ENCODE measurements at places on chromosomes 5 and 9. TPM values are rescaled to one million over a fixed set of nuclear protein-coding genes. Genes with fewer than 3 reads are reported as not detected.
A peak's percentile ranks its signal among the peaks of the same experiment; 100 is the strongest.

The BTNL9 gene
- polyA plus RNA-seq: 4.5 TPM

The SPATA6L gene
- polyA plus RNA-seq: 8.5 TPM

DNA sequence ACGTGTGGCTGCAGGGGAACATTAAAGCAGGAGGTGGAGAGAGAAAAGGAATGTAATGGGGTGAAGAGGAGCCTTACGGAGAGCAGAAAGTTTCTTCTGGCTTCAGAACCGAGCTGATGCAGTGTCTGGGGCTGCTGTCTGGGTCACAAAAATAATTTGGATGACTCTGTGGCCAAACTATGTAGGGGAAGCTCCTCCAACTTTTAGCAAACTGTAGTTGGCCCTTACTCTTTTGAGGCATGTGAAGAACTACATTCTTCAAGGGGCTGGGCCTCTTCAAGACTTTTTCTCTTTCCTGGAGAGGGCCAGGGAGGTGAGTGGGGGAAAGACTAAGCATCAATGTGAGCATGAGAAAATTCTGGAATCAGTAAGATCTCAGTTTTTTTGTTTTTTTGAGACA is 31.9 kb upstream of the SPARC start:
- H3K36me3 ChIP-seq: no peaks in the 10 kb centered on the region
- no peaks in the 10 kb centered on the region for H3K27me3 ChIP-seq
- no peak overlapping the region for H3K4me3 ChIP-seq
- H3K4me1 ChIP-seq: no peaks in the 10 kb centered on the region
- no peak overlapping the region for H3K27ac ChIP-seq

DNA sequence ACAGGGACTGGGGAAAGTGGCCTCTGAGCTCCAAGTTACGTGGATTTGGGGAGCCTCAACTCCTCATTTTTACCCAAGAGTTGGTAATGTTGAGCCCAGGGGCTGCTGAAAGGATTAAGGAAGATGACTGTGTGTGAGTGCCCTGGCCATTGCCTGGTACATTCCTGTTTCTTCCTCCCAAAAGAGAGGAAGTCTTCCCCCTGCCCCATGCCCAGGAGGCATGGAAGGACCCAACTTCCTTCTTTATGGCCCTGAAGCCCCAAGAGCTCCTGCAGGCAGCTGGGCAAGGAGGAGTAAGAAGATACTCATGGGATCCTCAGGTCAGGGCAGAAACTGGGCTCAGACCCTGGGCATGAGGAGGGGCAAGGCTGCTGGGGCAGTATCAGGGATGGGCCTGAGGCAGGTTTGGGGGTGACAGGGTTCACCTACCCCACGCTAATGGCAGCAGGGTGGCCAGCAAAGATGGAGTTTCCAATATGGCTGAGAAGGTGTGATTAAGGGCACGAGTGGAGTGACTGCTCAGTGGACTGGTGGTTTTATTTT is 118.3 kb upstream of the MVB12B start:
- H3K27me3 ChIP-seq: peaks cover 7% of the 10 kb centered on the region
- no peaks in the 10 kb centered on the region for H3K4me1 ChIP-seq
- no peaks in the 10 kb centered on the region for H3K36me3 ChIP-seq

The GDNF gene
- polyA plus RNA-seq: 0.46 TPM

GRCh38 chr5:133432956-133433532 is 179.3 kb downstream of the FSTL4 start:
- H3K27ac ChIP-seq: no peak overlapping the region
- H3K27me3 ChIP-seq: no peaks in the 10 kb centered on the region
- no peaks in the 10 kb centered on the region for H3K4me1 ChIP-seq
- H3K4me3 ChIP-seq: no peak overlapping the region

DNA sequence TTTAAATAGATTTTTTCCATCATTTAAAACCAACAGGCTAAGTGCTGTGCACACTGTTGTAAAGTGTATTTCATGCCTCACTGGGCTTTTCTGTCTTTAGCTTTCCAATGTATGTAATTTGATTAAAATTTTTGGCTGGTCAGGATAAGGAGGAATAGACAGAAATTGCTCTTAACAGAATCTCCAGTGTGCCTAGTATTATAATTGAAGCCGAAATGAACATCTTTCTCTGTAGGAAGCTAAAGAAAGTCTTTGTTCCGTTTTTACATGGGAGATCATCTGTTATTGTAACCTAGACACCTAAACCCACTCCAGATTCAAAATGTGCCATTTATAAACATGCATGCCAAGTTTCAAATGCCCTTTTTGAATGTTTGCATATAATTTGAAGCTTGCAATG is 54.5 kb upstream of the SMIM15 start:
- H3K36me3 ChIP-seq: no peaks in the 10 kb centered on the region
- H3K27me3 ChIP-seq: no peaks in the 10 kb centered on the region
- no peak for DNase-seq
- no peak overlapping the region for H3K27ac ChIP-seq

DNA sequence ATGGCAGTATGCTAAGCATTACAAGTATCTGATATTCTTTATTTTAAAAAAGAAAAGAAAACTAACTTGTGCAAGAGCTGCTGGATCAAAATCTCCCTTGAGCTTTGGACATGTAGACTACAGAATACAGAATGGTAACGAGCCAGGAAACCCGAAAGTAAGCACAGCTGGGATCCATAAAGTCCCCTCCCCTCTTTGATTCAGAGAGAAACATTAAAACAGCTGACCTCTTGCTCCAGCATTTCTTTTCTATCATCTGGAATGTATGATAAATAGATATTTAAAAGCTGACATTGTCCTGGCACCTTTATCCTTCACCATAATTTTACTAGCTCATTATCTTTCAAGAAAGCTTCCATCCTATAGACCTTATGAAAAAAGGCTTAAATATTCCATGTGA is 28.2 kb upstream of the LPAR1 start:
- no peaks in the 10 kb centered on the region for H3K36me3 ChIP-seq
- peak; percentile 5 for DNase-seq
- no peak overlapping the region for H3K27ac ChIP-seq
- H3K4me3 ChIP-seq: no peak overlapping the region
- H3K27me3 ChIP-seq: no peaks in the 10 kb centered on the region
- no peaks in the 10 kb centered on the region for H3K4me1 ChIP-seq

The SUSD3 gene
- polyA plus RNA-seq: not detected

GRCh38 chr5:136776022-136776927 is 410.9 kb upstream of the TRPC7 start:
- no peak overlapping the region for H3K4me3 ChIP-seq
- H3K27me3 ChIP-seq: no peaks in the 10 kb centered on the region
- no peak overlapping the region for H3K27ac ChIP-seq
- DNase-seq: no peak

GRCh38 chr5:171888051-171888481 is 102.4 kb downstream of the SMIM23 start:
- peaks cover 5% of the 10 kb centered on the region for H3K36me3 ChIP-seq
- no peak for DNase-seq
- H3K27ac ChIP-seq: no peak overlapping the region
- H3K4me3 ChIP-seq: no peak overlapping the region
- H3K4me1 ChIP-seq: no peaks in the 10 kb centered on the region

- peaks cover 39% of the 10 kb centered on the region for H3K36me3 ChIP-seq
- peaks cover 4% of the 10 kb centered on the region for H3K4me1 ChIP-seq
- H3K27ac ChIP-seq: peak overlapping the region; percentile 98
- DNase-seq: peak; percentile 85
- H3K4me3 ChIP-seq: no peak overlapping the region
- H3K27me3 ChIP-seq: no peaks in the 10 kb centered on the region
These were observed 1.8 kb downstream of the AQP3 start for GRCh38 chr9:33445389-33446239.

- no peaks in the 10 kb centered on the region for H3K27me3 ChIP-seq
- H3K36me3 ChIP-seq: no peaks in the 10 kb centered on the region
- H3K4me1 ChIP-seq: no peaks in the 10 kb centered on the region
- H3K4me3 ChIP-seq: no peak overlapping the region
- H3K27ac ChIP-seq: no peak overlapping the region
These were observed 124.2 kb upstream of the MAST4 start for GRCh38 chr5:66472010-66472409.

DNA sequence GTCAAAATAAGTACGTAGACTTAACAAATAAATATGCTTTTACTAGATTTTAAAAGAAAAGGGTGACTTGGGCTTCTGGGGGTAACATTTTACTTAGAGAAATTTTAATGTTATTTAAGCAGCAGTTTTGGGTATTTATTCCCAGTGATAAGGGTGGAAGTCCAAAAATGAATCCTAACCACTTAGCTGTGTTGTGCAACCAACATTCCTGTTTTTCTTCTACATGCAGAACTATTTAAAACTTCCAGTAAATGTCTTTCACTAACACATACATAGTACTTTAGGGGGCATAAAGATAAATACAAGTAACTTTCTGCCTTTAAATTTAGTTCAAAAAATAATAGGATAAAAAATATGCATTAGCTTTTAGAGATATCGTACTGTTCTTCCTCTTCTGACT is 436.7 kb downstream of the CTNND2 start:
- no peak for DNase-seq
- no peak overlapping the region for H3K27ac ChIP-seq
- H3K4me3 ChIP-seq: no peak overlapping the region
- H3K4me1 ChIP-seq: no peaks in the 10 kb centered on the region
- no peaks in the 10 kb centered on the region for H3K36me3 ChIP-seq

GRCh38 chr9:105168870-105169319 is 75.6 kb upstream of the SLC44A1 start:
- H3K4me1 ChIP-seq: no peaks in the 10 kb centered on the region
- DNase-seq: no peak
- H3K27ac ChIP-seq: no peak overlapping the region

DNA sequence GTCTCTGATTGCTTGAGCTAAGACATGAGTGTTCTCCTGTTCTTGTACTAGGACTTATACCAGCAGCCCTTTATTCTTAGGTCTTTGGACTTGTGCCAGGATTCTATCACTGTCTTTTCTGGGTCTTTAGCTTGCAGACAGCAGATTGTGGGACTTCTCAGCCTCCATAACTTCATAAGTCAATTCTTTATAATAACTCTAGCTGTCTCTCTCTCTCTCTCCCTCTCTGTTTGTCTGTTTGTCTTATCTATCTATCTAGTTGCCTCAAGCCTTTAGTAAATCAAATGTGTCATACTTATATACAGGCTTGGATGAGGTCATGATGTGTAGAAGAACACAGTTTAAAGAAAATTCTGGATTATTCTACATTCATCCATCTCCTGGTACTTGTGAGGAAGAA is 11.5 kb upstream of the ANKRD55 start:
- no peaks in the 10 kb centered on the region for H3K36me3 ChIP-seq
- H3K27ac ChIP-seq: no peak overlapping the region
- no peaks in the 10 kb centered on the region for H3K4me1 ChIP-seq
- no peak overlapping the region for H3K4me3 ChIP-seq
- H3K27me3 ChIP-seq: no peaks in the 10 kb centered on the region
- no peak for DNase-seq

The NIM1K gene
- 0.12 TPM for polyA plus RNA-seq

DNA sequence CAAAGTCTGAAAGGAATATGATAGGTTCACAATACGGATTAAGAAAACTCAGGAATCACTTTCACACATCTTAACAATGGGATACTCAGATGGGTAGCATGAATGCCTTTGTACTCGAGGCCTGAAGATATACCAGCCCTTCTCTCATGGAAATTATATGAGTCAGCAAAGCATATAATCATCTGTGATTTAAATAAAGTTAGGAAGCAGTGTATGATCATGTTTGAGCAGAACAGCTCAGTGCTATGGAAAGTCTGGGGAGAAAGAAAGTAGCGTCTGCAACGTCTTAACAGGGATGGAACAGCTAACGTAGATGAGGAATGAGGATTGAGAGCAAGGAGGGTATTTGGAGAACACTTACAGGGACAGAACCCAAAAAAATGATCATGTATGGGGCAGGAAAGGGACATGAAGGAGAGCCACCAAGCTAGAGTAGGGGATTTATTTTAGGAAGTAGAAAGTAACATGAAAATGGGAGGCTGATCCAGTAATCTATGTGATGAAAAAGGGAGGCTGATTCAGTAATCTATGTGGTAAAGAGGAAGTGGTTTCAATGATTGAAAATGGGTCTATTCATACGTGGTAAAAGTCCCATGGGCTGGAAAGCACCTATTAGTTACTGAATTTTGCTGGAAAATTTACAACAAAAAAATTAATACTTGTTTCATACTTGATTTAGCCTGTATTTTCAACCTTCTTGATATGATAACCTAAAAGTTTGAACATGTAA is 85.9 kb downstream of the GNA14 start:
- no peak for DNase-seq
- no peak overlapping the region for H3K4me3 ChIP-seq

The C9 gene
- polyA plus RNA-seq: not detected

DNA sequence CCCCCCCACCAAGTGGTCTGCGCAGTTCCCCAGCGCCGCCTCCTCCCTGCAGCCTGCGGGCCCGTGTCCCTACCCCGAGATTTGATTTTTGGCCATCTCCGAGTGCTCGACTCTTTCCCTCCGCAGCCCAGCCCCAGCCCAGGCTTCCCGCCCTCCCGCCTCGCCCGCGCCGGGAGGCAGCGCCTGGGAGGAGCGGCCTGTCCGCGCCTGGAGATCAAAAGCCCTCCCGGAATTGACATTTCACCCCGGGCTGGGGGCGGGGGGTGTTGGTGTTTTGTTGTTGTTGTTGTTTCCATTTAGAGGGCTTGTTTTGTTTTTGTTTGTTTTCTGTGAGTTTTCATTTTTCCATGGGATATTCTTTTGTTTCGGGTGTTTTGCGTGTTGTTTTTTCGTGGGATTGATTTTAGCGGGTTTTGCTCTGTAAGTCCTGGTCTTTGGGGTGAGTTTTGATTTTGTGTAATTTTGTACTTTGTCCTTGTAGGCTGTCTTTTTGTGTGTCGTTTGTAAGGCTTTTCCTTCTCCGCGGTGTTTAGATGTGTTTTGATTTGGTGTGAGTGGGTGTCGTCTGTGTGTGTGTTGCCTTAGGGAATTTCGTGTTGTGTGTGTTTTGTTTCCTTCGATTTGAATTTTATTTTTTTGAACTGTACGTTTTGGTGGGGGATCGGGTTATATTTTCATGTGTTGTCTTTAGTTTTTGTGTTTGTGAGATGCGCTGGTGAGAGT is 1.7 kb upstream of the PAX5 start:
- H3K36me3 ChIP-seq: no peaks in the 10 kb centered on the region
- DNase-seq: peak; percentile 52
- H3K27me3 ChIP-seq: peaks cover 70% of the 10 kb centered on the region
- H3K4me3 ChIP-seq: no peak overlapping the region
- H3K4me1 ChIP-seq: peaks cover 22% of the 10 kb centered on the region
- H3K27ac ChIP-seq: no peak overlapping the region

The ANKRD20A1 gene
- 1.3 TPM for polyA plus RNA-seq

The PCDHA2 gene
- polyA plus RNA-seq: 0.06 TPM

DNA sequence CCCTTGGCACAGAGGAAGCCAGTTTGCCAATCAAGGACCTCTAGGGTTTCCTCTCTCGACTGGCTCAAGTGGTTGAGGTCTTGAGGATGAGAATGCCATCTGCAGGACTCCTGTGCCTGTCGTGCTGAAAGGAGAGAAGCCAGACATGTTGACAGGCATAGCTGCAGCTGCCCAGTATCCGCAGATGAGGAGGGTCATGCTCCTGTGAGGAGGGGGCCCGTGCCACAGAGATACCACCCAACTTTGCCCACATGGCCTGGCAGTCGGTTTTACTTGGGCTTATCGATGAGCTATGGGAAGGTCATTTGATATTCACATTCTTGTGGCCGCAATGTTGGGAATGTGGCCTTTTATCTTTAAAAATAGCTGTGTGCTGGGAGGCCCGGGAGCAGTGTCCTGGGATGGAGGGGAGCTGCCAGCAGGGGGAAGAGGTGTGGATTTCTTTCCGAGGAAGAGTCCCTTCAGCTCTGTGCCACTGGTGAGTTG is 17.4 kb downstream of the FRMPD1 start:
- H3K4me3 ChIP-seq: no peak overlapping the region
- no peak overlapping the region for H3K27ac ChIP-seq
- H3K4me1 ChIP-seq: no peaks in the 10 kb centered on the region
- DNase-seq: no peak
- peaks cover 4% of the 10 kb centered on the region for H3K27me3 ChIP-seq
